Activated CD4-positive, alpha-beta T cell treated with anti-CD3 and anti-CD28 coated beads for 24 hours (primary cell): ENCODE measurements at places on chromosomes 2 and 18.

DNA sequence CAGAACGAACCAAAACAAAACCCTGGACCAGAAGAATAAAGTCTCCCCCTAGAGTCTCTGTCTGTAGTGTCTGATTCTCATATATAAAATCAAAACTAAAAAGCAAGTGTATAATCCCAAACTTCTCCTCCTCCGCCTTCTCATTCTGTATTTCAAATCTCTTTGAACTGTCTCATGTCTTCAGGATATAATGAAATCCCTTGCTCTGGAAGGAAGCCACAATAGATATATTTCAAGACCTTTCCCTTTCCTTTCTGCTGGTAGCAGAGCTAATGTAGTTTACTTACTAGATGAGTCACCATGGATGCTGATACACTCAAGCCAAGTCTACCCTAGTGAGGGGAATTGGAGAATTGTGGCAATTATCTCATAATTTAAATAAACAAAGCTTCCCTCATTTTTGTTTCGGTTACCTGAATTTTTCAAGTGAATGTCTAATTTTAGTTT lies 33.5 kb upstream of the CCDC93 start:
- DNase-seq, result no peak

- DNase-seq, result no peak
Observed at GRCh38 chr18:13290856-13291271, 72.3 kb downstream of the LDLRAD4 start.

DNA sequence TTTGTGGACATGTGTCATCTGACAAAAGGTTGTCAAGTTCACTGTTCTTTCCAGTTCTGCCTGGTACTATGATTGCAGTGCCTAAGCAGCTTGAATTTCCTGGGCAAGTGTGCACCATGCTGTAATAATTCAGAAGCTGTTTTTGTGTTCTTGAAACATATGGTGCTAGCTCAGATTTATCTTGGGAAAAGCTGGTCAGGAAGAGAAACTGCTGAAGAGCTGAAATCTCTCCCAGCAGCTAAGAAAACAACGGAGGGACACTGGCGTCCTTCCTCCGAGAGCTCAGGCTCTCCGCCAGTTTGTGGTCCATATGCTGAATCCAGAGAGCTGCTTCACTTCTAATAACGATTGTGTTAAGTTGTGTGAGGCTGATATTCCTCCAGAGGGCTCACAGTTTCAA lies 642.0 kb downstream of the DPP10 start:
- no peak for DNase-seq

GRCh38 chr2:163135256-163135655 lies 296.7 kb upstream of the KCNH7 start:
- no peak for DNase-seq

GRCh38 chr18:46859855-46860254 lies 57.5 kb downstream of the PIAS2 start:
- DNase-seq, result no peak

DNA sequence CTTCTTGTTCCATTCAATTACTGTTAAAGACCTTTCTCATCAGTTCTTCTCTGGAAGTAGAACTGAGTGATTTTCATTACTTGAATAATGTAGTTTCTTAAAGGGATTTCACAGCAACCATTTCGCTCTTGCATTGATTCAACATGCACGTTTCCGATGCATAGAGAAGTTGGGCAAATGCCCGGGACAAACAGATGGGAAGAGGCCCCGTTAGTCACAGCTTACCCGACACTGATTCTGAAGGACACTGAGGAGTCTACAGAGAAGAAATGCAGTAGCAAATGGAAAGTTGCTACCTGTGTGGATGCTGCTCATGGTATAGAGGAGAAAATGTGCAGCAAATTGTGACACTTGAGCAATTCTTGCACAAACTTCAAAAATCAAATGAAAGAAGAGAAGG lies 32.3 kb upstream of the GCG start:
- DNase-seq, result no peak

DNA sequence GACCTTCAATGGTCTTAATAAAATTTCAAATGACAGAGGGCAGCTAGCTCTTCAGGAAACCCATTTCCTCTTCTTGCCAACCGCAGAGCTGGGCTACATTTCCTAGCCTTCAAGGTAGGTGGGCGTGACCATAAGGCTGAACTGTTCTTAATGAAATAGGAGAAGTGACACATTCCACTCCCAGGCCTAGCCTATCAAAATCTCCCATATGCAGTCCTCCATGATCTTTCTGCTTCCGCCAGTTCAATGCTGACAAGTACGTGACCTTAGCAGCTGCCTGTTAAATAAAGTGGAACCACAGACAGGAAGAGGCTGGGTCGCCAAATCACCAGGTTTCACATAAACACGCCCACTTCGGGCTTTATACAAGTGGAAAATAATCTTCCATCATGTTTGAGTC lies 13.2 kb downstream of the SERPINE2 start:
- DNase-seq, result peak; percentile 34

DNA sequence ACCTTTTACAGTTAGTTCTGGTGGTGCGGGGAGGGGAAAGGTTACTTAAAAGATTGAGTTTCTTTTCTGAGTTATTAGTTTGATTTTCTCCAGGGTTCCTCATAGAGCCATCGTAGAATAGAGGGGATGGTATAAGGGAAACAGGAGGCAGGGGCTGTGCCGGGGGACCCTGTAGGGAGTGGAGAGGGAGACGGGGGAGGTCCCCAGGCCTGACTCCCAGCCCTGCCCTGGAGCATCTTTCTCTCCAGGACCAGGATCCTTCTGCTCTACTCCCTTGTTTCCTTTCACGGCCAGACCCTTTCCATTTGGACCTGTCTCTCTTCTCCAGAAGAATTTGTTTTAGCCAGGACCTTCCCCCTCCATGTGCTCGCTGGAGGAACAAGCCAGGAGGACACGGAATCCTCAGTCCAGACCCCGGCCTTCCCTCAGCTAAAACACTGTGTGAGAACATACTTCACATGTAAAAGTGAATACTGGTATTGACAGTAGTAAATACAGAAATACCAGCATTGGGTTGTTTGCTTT lies 35.4 kb downstream of the DGKD start:
- DNase-seq, result no peak

- DNase-seq, result no peak
Observed at GRCh38 chr2:112168422-112169124, 30.4 kb downstream of the FBLN7 start.

DNA sequence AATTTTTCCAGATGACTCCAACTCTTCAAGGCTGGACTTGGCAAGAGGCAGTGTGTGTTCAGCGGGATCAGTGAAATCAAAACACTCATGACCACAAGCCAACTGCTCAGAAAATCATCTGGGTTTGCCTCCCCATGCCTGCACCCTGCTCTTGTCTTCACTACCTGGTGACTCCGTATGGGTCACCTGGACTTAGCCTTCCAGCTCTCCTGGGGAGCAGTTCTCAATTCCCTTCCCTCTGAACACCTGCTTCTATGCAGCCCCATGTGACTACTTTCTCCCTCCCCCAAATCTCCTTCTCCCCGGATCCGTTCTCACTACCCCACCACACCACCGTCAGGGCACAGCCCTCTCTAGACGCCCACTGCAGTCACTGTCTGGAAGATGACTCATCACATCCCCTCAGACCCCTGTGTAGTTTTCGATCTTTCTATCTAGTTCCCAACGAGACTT lies 130.2 kb upstream of the ID2 start:
- DNase-seq, result no peak

DNA sequence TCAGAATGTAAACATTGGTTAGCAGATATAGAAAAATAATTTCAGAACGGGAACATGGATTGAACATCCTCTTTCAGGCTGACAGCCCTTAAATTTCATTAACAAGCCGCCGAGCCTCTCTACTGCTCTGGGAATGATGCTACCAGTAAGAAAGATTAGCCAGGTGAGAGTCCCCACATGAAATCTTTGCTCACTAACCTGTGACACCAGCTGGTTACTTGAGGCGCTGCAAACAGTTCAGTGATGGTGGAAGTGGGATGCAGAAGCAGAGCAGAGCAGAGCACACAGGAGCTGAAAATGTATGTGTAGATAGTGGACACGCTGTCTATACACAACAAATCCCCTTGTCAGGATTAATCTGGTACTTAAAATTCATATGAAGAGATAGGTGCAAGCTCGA lies 721.1 kb downstream of the DPP10 start:
- DNase-seq, result no peak

DNA sequence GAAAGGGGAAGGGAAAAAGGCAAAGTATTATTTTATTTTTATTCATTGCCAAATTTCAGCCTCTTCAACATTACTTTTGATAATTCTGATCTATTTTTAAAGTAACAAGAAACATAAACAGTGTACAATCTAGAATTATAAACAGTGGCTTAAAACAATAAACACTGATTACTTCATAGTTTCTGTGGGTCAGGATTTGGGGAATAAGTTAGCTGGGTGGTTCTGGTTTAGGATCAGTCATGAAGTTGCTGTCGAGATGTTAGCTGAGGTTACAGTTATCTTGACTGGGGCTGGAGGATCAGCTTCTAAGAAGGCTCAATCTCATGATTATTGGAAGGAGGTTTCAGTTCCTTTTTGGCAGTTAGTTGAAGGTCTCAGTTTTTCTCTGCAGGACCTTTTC lies 109.2 kb downstream of the SCN2A start:
- no peak for DNase-seq

DNA sequence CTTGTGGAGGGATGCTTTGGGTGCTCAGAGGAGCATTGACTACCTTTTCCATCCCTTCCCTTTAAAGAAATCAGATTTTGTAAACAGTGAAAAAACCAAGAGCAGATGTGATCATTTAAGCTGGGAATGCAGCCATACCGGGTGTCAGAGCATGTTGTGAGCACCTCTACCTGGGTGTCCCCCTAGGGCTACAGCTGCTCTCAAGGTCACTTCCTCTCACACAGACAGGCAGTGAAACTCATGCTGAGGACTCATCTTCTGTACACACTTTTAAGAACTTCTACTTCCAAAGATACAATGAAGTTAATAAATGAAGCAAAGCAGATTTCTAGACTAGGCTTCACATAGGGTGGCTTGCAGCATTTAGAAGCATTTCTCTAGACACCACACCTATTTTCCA lies 48.4 kb upstream of the FRZB start:
- DNase-seq, result no peak

- no peak for DNase-seq
Observed at GRCh38 chr2:145002624-145003023, 482.7 kb upstream of the ZEB2 start.

DNA sequence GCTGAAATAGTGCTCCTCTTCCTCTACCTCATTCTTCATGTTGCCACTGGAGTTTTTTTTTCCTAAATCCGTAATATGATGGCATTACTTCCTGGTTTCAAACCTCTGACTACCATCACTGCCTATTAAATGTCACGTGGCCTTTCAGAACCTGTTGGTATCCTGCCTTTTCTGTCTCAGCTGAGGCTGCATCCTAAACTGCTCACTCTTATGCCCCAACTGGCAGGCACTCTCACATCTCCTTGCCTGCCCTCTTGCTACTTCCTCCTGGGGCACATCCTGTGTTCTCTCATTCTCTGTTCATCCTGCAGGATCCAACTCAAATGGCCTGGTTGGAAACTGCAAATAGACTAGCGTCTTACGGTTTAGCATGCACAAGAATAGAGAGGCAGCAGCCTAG lies 468.1 kb upstream of the FANCL start:
- DNase-seq, result no peak

GRCh38 chr2:73258186-73258912 lies 24.2 kb downstream of the CCT7 start:
- no peak for DNase-seq

GRCh38 chr2:122390406-122390805 lies 635.0 kb downstream of the TSN start:
- DNase-seq, result no peak

DNA sequence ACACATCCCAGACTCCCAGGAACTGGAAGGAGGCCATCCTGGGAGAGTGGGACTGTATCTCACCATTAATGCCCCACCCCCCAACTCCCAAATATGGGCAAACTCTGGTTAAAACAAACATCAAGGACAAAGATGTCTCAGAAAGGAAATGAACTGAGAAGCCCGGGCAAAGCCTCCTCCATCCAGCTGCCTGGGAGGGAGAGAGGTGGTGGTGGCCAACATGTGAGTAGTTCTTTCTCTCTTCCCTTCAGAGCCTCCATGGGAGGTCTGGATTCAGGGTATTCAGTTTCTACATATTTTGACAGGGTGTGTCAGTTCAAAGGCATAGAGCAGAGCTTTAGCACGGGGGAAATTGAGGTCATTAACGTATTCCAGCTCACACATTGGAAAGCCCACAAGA lies 57.5 kb downstream of the CXCR4 start:
- no peak for DNase-seq

- no peak for DNase-seq
Observed at GRCh38 chr2:101440127-101440738, 34.7 kb downstream of the RFX8 start.

- DNase-seq, result no peak
Observed at GRCh38 chr2:8153258-8153718, 528.6 kb upstream of the ID2 start.

GRCh38 chr2:177161741-177162460 lies 50.7 kb upstream of the HNRNPA3 start:
- no peak for DNase-seq

- DNase-seq, result no peak
Observed at GRCh38 chr2:114488841-114489530, 46.5 kb downstream of the DPP10 start.

- no peak for DNase-seq
Observed at GRCh38 chr18:24003903-24004640, 10.5 kb upstream of the TTC39C start.

GRCh38 chr18:10194592-10194991 lies 259.8 kb upstream of the APCDD1 start:
- DNase-seq, result no peak

- no peak for DNase-seq
Observed at GRCh38 chr2:16325016-16325975, 340.3 kb downstream of the CYRIA start.

- DNase-seq, result no peak
Observed at GRCh38 chr18:79975043-79975442, 10.6 kb downstream of the HSBP1L1 start.

- no peak for DNase-seq
Observed at GRCh38 chr2:1721706-1722646, 22.3 kb downstream of the PXDN start.

DNA sequence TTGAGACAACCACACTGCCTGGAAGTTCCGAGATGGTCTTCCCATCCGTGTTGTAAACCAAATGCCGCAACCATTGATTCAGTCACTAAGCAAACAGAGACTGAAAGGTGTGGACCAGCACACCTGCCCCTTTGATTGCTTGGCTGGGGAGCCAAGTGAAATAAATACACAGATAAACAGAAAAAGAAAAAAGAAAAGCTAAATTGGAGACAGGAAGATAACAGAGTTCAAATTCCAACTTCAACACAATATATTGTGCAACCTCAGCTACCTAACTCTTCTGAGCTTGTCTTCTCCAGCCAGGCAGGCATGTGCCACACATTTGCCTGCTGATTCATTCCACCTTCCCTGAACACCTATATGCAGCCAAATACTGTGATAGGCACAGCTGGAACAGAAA lies 110.9 kb downstream of the PID1 start:
- no peak for DNase-seq
